Transverse colon (tissue), 4 donors: ENCODE measurements at places on chromosomes 12 and 14. TPM values are rescaled to one million over a fixed set of nuclear protein-coding genes. Genes with fewer than 3 reads are reported as not detected.

DNA sequence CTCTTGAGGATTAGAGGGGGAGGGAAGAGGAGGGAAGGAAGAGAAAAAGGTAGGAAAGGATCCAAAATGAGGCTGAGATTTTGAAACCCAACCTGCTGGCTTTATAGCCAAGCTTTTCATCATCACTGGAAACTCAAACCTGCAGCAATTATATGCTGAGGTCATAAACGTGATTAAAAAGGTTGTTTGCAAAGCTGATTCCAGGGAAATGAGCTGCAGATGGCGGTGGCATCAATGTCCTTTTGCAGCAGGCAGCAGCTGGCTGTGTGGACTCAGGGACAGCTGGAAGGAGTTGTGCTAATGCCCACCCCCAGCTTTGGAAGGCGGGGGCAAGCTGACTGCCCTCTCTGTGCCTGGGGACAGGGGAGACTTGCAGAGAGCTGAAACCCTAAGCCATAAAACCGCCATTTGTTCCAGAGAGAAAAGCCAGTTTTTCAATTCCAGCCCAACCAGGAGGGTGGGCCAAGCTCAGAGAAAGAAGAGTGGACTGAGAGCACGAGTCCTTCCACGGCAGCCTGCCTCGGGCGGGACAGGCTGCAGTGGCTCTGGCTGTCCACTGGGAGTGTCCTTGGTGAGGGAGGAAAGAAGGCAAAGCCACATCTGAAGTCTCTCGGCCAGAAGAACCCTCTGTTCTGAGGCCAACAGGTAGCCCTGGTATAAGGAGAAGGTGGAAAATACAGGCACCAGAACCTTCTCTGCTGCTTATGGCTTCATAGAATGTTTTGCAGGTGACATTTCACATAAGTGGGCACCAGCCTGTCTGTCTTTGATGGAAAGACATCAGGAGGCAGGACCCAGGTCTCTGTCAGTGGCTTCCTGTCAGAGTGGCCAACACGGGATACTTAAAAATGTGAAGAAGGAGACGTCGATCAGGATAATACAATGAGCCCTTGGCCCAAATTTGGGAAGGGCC is 90.7 kb downstream of the SINHCAF start:
- H3K27ac ChIP-seq: no peak overlapping the region
- DNase-seq: peak; percentile 21
- H3K4me1 ChIP-seq: no peaks in the 10 kb centered on the region
- no peaks in the 10 kb centered on the region for H3K36me3 ChIP-seq
- no peak overlapping the region for H3K4me3 ChIP-seq

GRCh38 chr14:46581036-46581671 is 70.4 kb downstream of the RPL10L start:
- H3K36me3 ChIP-seq: no peaks in the 10 kb centered on the region
- no peaks in the 10 kb centered on the region for H3K27me3 ChIP-seq
- no peak overlapping the region for H3K27ac ChIP-seq
- DNase-seq: peak; percentile 14

The VWF gene
- total RNA-seq: 71.2 TPM

The CCDC38 gene
- total RNA-seq: not detected

- no peaks in the 10 kb centered on the region for H3K27me3 ChIP-seq
- no peak overlapping the region for H3K27ac ChIP-seq
- DNase-seq: no peak
- H3K4me3 ChIP-seq: no peak overlapping the region
Measured at GRCh38 chr14:102182190-102182589, 42.5 kb downstream of the WDR20 start.

GRCh38 chr14:35853225-35853624 is 27.1 kb downstream of the BRMS1L start:
- no peak for DNase-seq
- H3K4me3 ChIP-seq: no peak overlapping the region
- no peaks in the 10 kb centered on the region for H3K4me1 ChIP-seq
- H3K27ac ChIP-seq: no peak overlapping the region
- no peaks in the 10 kb centered on the region for H3K27me3 ChIP-seq
- H3K36me3 ChIP-seq: no peaks in the 10 kb centered on the region

The PAWR gene
- 131 TPM for total RNA-seq

- H3K4me3 ChIP-seq: no peak overlapping the region
- H3K27me3 ChIP-seq: no peaks in the 10 kb centered on the region
- H3K36me3 ChIP-seq: no peaks in the 10 kb centered on the region
- H3K27ac ChIP-seq: no peak overlapping the region
- H3K4me1 ChIP-seq: peaks cover 17% of the 10 kb centered on the region
- no peak for DNase-seq
Measured at GRCh38 chr14:73846947-73847346, 4.7 kb upstream of the PTGR2 start.

The KRT74 gene
- total RNA-seq: not detected

The C12orf60 gene
- not detected for total RNA-seq

DNA sequence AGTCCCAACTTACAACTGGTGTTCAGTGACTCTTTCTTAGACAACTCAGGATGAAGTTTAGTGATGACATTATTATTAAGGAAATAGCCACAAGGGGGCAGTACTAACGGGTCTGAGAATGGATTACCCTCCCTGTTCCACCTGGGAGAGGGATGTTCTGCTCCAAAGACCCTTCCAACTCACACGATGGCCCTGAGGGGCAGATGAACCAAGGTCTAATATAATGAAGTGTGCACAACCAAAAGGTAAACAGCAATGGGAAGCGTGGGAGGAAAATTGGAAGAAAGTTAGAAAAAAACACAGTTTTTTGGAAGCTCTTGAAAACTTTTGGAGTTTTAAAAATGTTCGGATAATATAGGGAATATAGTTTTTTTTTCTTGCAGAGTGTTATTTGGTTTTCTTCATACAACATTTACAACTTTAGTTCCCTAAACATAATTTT is 24.0 kb downstream of the FGF6 start:
- H3K4me3 ChIP-seq: no peak overlapping the region
- no peaks in the 10 kb centered on the region for H3K36me3 ChIP-seq
- no peaks in the 10 kb centered on the region for H3K4me1 ChIP-seq
- no peak overlapping the region for H3K27ac ChIP-seq
- no peak for DNase-seq
- H3K27me3 ChIP-seq: peaks cover 4% of the 10 kb centered on the region

DNA sequence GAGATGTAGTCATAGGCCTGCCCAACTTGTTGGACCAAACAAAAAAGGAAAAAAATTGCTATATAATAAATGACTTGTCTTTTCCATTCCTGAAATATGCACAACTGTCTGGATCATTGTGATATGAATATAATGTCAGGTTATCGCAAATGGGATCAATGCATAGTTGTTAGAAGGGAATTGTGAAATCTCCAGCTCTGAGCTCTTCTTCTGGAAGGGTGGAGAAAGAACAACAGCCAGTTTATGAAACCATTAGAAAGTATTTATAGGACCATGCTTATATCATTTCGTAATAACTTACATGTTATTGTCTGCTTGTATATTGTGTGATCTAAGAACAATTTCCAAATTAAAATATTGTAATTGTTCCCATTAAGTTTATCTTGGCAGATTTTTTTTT is 35.7 kb upstream of the HIF1A start:
- DNase-seq: no peak
- no peaks in the 10 kb centered on the region for H3K4me1 ChIP-seq
- H3K36me3 ChIP-seq: no peaks in the 10 kb centered on the region
- H3K4me3 ChIP-seq: no peak overlapping the region

The DPY19L2 gene
- total RNA-seq: 5.2 TPM

DNA sequence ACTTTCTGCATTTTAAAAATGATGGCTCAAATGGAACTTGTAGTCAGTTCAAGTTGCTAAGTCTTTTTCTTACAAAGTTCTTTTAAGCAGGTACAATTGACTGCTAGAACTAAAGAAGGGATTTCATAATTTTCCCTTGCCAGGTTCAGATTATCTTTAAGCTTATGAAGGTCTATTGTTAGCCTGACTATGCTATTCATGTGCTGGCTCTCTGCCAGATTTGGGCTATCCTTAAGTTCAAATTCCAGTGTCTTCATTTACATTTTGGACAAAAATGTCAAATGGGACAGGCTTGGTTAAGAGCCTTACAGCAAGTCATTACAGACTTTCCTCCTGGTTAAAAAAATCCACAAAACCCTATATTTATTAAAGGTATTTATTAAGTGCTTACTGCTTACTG is 42.3 kb downstream of the INSM2 start:
- no peaks in the 10 kb centered on the region for H3K27me3 ChIP-seq
- H3K4me1 ChIP-seq: no peaks in the 10 kb centered on the region
- DNase-seq: no peak
- H3K36me3 ChIP-seq: peaks cover 19% of the 10 kb centered on the region
- H3K4me3 ChIP-seq: no peak overlapping the region

The SLCO1B1 gene
- total RNA-seq: not detected

The ANKRD33 gene
- not detected for total RNA-seq

DNA sequence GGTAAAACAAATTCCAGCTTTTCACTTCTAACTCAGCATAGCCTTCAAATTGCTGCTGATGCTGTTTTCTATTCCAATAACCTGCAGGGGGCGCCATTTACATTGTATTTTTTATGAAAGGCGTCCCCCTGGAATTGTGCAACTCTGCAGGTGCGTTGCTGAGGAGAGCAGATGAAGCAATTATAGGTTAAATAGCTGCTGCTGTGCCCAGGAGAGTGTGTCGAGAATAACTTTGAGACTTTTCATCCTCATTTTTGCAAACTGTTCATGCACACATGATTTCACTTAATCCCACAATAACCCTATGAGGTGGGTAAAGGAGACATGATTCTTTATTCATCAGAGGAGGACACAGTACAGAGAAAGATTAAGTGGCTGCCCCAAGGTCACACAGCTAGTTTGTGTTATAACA is 75.7 kb downstream of the MYRFL start:
- peaks cover 3% of the 10 kb centered on the region for H3K4me1 ChIP-seq
- DNase-seq: peak; percentile 77
- no peak overlapping the region for H3K27ac ChIP-seq

DNA sequence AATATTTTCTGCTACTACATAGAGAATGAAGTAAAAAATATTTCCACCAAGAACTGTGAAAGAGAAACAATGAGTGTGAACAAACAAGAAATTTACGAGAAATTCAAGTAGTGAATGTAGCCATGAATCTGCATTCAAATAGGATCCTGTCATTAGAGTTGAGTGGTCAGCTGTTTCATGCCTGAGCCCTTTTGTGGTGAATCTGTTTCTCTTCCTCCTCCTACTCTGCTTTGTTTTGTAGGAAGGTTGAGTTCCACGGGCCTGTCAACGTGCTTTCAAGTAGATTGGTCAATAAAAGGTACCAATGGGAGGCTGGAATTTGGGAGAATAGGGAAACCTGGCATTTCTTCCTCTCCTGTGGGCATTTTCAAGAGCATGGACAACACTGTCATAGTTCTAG is 1749.6 kb upstream of the FLRT2 start:
- no peaks in the 10 kb centered on the region for H3K4me1 ChIP-seq
- no peak overlapping the region for H3K27ac ChIP-seq
- H3K27me3 ChIP-seq: no peaks in the 10 kb centered on the region
- no peak for DNase-seq

- no peak overlapping the region for H3K27ac ChIP-seq
- no peaks in the 10 kb centered on the region for H3K36me3 ChIP-seq
- DNase-seq: peak; percentile 48
- H3K27me3 ChIP-seq: no peaks in the 10 kb centered on the region
Measured at GRCh38 chr12:122687086-122687485, 16.1 kb downstream of the HCAR2 start.

The LBHD2 gene
- not detected for total RNA-seq

GRCh38 chr12:28443337-28443736 is 253.1 kb downstream of the CCDC91 start:
- no peak overlapping the region for H3K4me3 ChIP-seq
- no peaks in the 10 kb centered on the region for H3K36me3 ChIP-seq
- H3K27me3 ChIP-seq: no peaks in the 10 kb centered on the region
- no peaks in the 10 kb centered on the region for H3K4me1 ChIP-seq
- DNase-seq: no peak

- no peaks in the 10 kb centered on the region for H3K27me3 ChIP-seq
- H3K36me3 ChIP-seq: no peaks in the 10 kb centered on the region
- H3K4me3 ChIP-seq: no peak overlapping the region
- H3K27ac ChIP-seq: no peak overlapping the region
- no peaks in the 10 kb centered on the region for H3K4me1 ChIP-seq
Measured at GRCh38 chr12:69927164-69927563, 102.1 kb downstream of the MYRFL start.

The TAS2R50 gene
- not detected for total RNA-seq

GRCh38 chr14:32938719-32939253 is at the start of gene NPAS3:
TSS of gene NPAS3 (plus strand) at chr14:32938879.
- peak within 1 kb of the TSS; percentile 56 for H3K4me3 ChIP-seq
- H3K4me1 ChIP-seq: peaks cover 11% of the 10 kb centered on the region
- H3K27ac ChIP-seq: peak within 1 kb of the TSS; percentile 85
- H3K36me3 ChIP-seq: no peaks in the 10 kb centered on the region
- DNase-seq: no peak

GRCh38 chr14:85714069-85714468 is 184.1 kb downstream of the FLRT2 start:
- H3K4me3 ChIP-seq: no peak overlapping the region
- H3K36me3 ChIP-seq: no peaks in the 10 kb centered on the region
- no peaks in the 10 kb centered on the region for H3K4me1 ChIP-seq
- DNase-seq: no peak
- H3K27ac ChIP-seq: no peak overlapping the region

The KRT6A gene
- not detected for total RNA-seq

DNA sequence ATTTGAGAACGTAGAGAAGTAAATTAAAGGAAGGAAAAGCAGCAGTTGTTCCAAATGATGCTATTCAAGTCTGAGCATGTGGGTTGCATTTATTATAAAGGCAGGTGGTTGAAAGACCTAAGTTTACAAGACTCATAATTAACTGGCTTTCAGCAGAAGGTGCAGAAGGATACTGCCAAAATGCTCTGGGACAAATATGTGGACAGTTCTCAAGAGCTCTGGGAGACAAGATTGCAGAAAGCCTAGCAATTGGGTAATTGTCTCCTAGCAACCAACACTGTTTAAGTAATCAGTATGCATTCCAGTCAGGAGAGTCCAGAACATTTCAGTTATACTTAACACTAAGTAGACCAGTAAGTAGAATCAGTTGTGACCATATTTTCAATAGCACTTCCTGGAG is 131.5 kb downstream of the GPR135 start:
- H3K27me3 ChIP-seq: no peaks in the 10 kb centered on the region
- H3K4me3 ChIP-seq: no peak overlapping the region
- no peak for DNase-seq
- peaks cover 19% of the 10 kb centered on the region for H3K4me1 ChIP-seq
- H3K27ac ChIP-seq: peak overlapping the region; percentile 84

- no peaks in the 10 kb centered on the region for H3K4me1 ChIP-seq
- H3K27me3 ChIP-seq: no peaks in the 10 kb centered on the region
- H3K36me3 ChIP-seq: no peaks in the 10 kb centered on the region
- H3K4me3 ChIP-seq: no peak overlapping the region
- DNase-seq: no peak
- no peak overlapping the region for H3K27ac ChIP-seq
Measured at GRCh38 chr12:105641749-105642148, 311.3 kb downstream of the C12orf75 start.

GRCh38 chr14:73463411-73463810 is 5.1 kb upstream of the NUMB start:
- peaks cover 53% of the 10 kb centered on the region for H3K4me1 ChIP-seq
- DNase-seq: peak; percentile 26
- peak overlapping the region; percentile 15 for H3K4me3 ChIP-seq
- H3K27ac ChIP-seq: peak overlapping the region; percentile 87

DNA sequence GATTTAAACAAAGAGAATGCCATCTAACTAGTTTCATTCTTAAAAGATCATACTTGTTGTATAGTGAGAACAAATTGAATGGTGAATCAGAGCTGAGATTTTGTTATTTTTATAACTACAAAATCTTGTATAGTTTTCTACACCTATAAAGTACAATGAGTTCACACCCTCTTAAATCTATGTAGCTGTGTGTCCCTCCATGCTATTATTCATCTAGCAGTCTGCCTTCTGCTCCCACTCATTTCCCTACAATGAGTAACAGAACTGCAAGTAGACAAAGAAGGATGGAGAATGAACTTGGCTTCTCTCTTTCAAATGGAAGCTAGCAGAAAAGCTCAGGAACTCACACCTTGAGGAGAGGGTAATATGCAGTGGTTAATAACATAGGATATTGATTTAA is 7.1 kb downstream of the IFNG-AS1 start:
- no peak for DNase-seq
- H3K4me3 ChIP-seq: no peak overlapping the region
- H3K4me1 ChIP-seq: no peaks in the 10 kb centered on the region
- no peaks in the 10 kb centered on the region for H3K36me3 ChIP-seq
